ENCODE measurements at places on chromosomes 2 and 18. TPM values are rescaled to one million over a fixed set of nuclear protein-coding genes. Genes with fewer than 3 reads are reported as not detected.

The SCYGR4 gene
- total RNA-seq: not detected

The DLX1 gene
- not detected for total RNA-seq

The IL36RN gene
- not detected for total RNA-seq

The LAMA1 gene
- not detected for total RNA-seq

The CYP26B1 gene
- not detected for total RNA-seq

The CD207 gene
- not detected for total RNA-seq

The TTN gene
- total RNA-seq: 3.1 TPM

The CYS1 gene
- not detected for total RNA-seq

The PROKR1 gene
- not detected for total RNA-seq

The IMPA2 gene
- total RNA-seq: 20.8 TPM

The AQP12A gene
- total RNA-seq: not detected

The TMEM163 gene
- total RNA-seq: not detected

The LRATD1 gene
- not detected for total RNA-seq

The GAD1 gene
- total RNA-seq: 6.9 TPM

The AKAIN1 gene
- total RNA-seq: not detected

The SNTG2 gene
- 0.57 TPM for total RNA-seq

The TANC1 gene
- 1.1 TPM for total RNA-seq

The ALPI gene
- not detected for total RNA-seq

The CDK15 gene
- total RNA-seq: not detected

The RGPD3 gene
- total RNA-seq: 0.05 TPM

The LINC00305 gene
- total RNA-seq: not detected

The ANKRD62 gene
- not detected for total RNA-seq

The ZNF892 gene
- 3.8 TPM for total RNA-seq

The METTL4 gene
- total RNA-seq: 22.0 TPM

The MAPK4 gene
- total RNA-seq: not detected

The AQP12B gene
- not detected for total RNA-seq

The RAB6C gene
- total RNA-seq: not detected

The DYNAP gene
- not detected for total RNA-seq

The MYO5B gene
- total RNA-seq: 0.23 TPM

The NOSTRIN gene
- not detected for total RNA-seq

The NT5DC4 gene
- not detected for total RNA-seq

The CREG2 gene
- total RNA-seq: not detected

The SERPINB3 gene
- not detected for total RNA-seq

The SCYGR6 gene
- total RNA-seq: not detected

The NAT8 gene
- total RNA-seq: not detected

The DOK1 gene
- total RNA-seq: 17.9 TPM

The SLC5A7 gene
- not detected for total RNA-seq

The LDAH gene
- 32.8 TPM for total RNA-seq

The PLCL1 gene
- total RNA-seq: 1.7 TPM

The ABCG8 gene
- not detected for total RNA-seq
